Karpas-422 (cell line): ENCODE measurements at places on chromosomes 2 and 18.

- H3K27ac ChIP-seq: no peak overlapping the region
- no peaks in the 10 kb centered on the region for H3K36me3 ChIP-seq
- no peaks in the 10 kb centered on the region for H3K27me3 ChIP-seq
Measured at GRCh38 chr2:142112757-142113221, 18.0 kb downstream of the LRP1B start.

DNA sequence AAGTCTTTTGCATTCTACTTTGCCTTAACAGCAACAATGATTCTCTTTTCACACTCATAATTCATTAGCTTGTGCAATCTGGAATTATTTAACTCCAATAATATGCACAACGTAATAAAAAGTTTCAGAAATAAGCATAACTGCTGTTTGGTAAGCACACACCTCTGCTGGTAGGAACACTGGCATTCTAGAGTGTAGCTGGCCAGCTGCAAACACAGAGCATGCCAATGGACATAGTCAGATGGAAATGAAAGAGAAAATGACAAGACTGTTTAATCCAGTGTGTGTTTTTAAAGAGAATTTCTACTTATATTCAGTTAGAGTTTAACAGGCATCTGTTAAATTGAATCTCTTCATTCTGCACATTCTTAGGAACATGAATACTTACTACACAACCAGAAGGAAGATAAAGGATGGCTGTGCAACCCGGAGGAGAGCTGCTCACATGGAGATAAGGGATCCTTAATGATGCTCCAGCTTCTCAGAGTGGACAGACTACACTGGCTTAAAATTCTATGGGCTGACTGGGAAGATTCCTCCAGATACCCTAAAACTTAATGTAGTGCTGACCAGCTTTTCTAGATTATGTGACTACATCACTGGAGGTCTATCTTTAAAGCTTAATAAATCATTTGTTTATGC lies 94.6 kb upstream of the CHAC2 start:
- no peaks in the 10 kb centered on the region for H3K27me3 ChIP-seq
- H3K27ac ChIP-seq: no peak overlapping the region
- no peak overlapping the region for H3K4me3 ChIP-seq
- DNase-seq: no peak
- H3K36me3 ChIP-seq: no peaks in the 10 kb centered on the region

- no peaks in the 10 kb centered on the region for H3K4me1 ChIP-seq
- no peak overlapping the region for H3K27ac ChIP-seq
- H3K36me3 ChIP-seq: no peaks in the 10 kb centered on the region
Measured at GRCh38 chr2:166463640-166464039, 30.4 kb downstream of the SCN7A start.

- DNase-seq: peak; percentile 42
- no peaks in the 10 kb centered on the region for H3K36me3 ChIP-seq
Measured at GRCh38 chr2:1400943-1401735, 12.1 kb upstream of the TPO start.

DNA sequence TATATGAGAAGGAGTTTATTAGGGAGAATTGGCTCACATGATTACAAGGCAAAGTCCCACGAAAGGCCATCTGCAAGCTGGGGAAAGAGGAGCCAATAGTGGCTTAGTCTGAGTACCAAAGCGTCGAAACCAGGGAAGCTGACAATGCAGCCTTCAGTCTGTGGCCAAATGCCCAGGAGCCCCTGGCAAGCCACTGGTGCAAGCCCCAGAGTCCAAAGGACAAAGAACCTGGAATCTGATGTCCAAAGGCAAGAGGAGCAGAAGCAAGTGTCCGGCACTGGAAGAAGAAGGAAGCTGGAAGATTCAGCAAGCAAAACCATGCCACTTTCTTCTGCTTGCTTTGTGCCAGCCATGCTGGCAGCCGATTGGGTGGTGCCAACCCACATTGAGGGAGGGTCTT lies 74.3 kb upstream of the NPAS2 start:
- H3K4me1 ChIP-seq: no peaks in the 10 kb centered on the region
- H3K36me3 ChIP-seq: no peaks in the 10 kb centered on the region
- no peak overlapping the region for H3K4me3 ChIP-seq
- no peak for DNase-seq
- no peak overlapping the region for H3K27ac ChIP-seq

DNA sequence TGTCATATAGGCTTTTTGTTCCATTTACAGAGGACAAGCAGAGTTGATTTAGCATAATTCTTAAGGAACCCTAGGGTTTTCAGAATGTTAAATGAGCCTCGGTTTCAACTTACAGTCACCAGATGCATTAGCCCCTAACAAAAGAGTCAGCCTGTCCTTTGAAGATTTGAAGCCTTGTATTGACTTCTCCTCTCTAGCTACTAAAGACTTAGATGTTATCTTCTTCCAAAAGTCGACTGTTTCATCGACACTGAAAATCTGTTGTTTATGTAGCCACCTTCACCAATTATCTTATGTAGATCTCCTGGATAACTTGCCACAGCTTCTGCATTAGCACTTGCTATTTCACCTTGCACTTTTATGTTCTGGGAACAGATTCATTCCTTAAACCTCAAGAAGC lies 31.6 kb upstream of the SOX11 start:
- no peaks in the 10 kb centered on the region for H3K36me3 ChIP-seq
- no peak for DNase-seq
- no peak overlapping the region for H3K27ac ChIP-seq
- no peak overlapping the region for H3K4me3 ChIP-seq
- no peaks in the 10 kb centered on the region for H3K4me1 ChIP-seq

DNA sequence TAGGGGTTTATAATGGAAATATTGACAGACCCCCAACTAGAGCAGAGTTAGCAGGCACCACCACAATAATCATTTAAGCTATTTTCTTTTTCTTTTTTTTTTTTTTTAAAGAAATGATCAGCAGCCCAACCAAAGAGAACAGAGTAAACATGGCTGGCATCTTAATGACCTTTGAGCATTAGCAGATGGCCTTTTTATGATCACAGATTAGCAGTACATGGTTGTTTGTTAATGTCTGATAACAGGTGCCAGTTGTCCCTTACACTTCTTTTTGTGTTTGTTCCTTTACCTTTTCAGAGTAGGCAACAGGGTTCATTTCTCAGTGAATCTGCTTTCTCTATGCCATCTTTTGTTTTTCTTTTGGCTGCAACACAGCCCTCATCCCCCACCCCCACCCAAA lies 747.0 kb downstream of the BCL11A start:
- no peak overlapping the region for H3K4me3 ChIP-seq
- no peaks in the 10 kb centered on the region for H3K27me3 ChIP-seq
- no peaks in the 10 kb centered on the region for H3K36me3 ChIP-seq
- no peaks in the 10 kb centered on the region for H3K4me1 ChIP-seq
- peak; percentile 1 for DNase-seq

- no peaks in the 10 kb centered on the region for H3K27me3 ChIP-seq
- no peak overlapping the region for H3K4me3 ChIP-seq
- no peak overlapping the region for H3K27ac ChIP-seq
- no peaks in the 10 kb centered on the region for H3K36me3 ChIP-seq
- DNase-seq: no peak
Measured at GRCh38 chr2:72115110-72116080, 32.3 kb downstream of the CYP26B1 start.

- no peak overlapping the region for H3K4me3 ChIP-seq
- no peaks in the 10 kb centered on the region for H3K4me1 ChIP-seq
- DNase-seq: no peak
- H3K36me3 ChIP-seq: no peaks in the 10 kb centered on the region
- H3K27me3 ChIP-seq: no peaks in the 10 kb centered on the region
- no peak overlapping the region for H3K27ac ChIP-seq
Measured at GRCh38 chr2:116487336-116487735, 1327.2 kb upstream of the DDX18 start.

DNA sequence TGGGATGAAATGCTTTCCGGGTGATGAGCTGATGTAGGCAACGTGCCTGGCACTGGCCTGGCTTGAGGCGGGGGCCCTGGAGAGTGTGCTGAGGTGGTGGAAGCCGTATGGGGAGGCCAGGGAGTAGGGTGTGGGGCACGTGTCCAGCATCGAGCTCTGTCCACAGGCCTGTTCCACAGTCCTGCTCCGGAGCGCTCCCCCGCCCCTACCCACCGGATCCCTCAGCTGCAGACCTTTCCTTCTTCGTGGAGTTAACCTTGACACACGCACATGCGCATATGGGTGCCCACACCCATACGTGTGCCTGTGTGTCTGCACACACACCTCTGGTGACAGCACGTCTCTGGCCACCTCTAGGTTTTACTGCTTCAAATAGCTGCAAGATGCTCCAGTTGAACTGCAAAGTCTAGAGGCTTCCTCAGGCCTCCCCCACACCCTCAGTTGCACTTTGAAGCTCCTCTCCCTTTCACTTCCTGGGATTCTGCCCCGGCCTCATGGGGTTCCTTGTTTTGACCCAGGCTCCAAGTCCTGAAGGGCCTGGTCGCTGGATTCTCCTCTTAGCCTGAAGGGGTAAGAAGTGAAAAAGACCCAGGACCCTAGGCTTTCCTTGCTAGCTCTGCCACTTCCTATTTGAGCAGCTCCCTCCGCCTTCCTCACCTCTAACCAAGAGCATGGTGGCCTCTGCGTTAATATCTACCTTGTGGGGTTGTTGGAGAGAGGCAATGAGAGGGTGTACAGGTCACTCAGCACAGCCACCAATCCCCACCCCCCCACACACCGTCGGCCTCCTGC lies 49.5 kb downstream of the INHBB start:
- no peak overlapping the region for H3K27ac ChIP-seq
- no peaks in the 10 kb centered on the region for H3K27me3 ChIP-seq
- H3K36me3 ChIP-seq: no peaks in the 10 kb centered on the region
- no peak overlapping the region for H3K4me3 ChIP-seq
- no peaks in the 10 kb centered on the region for H3K4me1 ChIP-seq

DNA sequence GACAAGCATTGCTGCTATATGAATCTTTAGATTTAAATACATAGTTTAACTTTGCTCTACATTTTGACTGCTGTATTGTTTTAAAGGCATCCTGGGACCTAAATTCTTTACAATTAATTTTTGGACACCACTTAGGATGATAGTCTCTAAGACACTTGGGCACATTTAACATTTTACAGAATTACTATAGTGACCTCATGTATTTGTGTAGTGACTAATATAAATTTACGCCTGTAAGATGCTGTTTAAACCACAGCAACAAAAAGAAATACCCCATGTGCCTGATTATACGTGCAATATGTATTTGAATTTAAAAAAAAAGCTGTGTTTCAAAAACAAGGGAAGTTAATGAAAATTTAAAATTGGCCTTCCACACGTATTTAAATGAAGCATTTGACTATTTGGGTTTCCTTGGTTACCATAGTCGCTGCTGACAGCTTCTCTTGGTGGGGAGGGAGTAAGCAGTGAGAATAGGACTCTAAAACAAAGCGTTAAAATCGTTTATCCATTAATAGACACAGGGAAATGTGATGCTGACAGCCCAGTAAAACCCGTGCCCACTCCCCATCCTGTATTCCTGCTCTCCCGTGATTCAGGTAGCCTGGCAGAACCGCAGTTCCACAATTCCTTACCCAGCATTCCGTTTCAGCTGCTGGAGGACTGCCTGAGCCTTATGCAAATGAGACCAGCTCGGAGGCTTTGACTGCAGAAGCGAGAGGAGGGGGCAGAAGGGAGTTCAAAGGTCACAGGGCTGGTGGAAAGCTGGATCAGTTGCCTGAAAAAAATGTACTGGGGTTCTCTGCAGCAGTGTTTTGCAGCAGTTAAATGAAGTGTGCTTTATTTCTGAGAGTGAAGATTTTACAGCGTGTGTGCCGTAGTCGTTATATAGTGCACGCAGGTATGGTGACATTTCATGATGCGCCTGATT lies 104.3 kb downstream of the CSRNP3 start:
- peak overlapping the region; percentile 92 for H3K27ac ChIP-seq
- peaks cover 2% of the 10 kb centered on the region; the same call in 1 of the 2 replicates for H3K36me3 ChIP-seq
- peak overlapping the region; percentile 69 for H3K4me3 ChIP-seq
- peak; percentile 92 for DNase-seq
- H3K4me1 ChIP-seq: peaks cover 32% of the 10 kb centered on the region
- no peaks in the 10 kb centered on the region for H3K27me3 ChIP-seq

GRCh38 chr2:225980372-225980771 lies 580.9 kb downstream of the NYAP2 start:
- H3K36me3 ChIP-seq: no peaks in the 10 kb centered on the region
- H3K27me3 ChIP-seq: no peaks in the 10 kb centered on the region

DNA sequence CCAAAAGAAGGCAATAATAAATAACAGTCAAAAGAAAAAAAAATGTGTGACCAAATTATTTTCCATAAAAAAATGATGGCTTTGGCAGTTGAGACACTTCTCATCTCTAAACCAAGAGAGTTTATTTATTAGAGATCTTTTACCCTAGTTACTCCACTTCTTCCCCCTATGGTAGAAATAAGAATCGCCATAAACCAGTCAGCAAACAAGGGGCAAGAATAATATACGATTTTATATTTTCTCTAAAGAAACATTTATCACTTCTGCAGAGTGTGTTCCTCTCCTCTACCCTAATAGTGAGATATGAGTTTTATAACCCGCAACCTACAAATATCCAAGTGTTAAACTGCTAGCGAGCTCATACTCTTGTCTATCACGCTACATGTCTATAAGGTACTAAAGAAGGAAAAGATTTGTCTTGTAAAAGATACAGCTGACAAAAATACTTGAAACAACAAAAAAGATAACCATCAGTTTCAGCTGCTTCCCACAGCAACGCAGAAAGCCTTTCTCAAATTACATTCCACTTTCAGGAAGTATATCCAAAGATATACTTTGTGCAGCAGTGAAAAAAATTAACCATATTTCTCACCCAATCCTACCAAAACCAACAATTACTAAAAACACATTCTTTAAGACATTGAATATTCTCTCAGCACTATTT lies 2.3 kb downstream of the RNF103 start:
- peak overlapping the region; percentile 77 for H3K4me3 ChIP-seq
- peak; percentile 64 for DNase-seq
- peaks cover 29% of the 10 kb centered on the region for H3K36me3 ChIP-seq
- H3K27me3 ChIP-seq: no peaks in the 10 kb centered on the region

GRCh38 chr18:10290638-10291235 lies 163.7 kb upstream of the APCDD1 start:
- H3K27me3 ChIP-seq: no peaks in the 10 kb centered on the region
- no peak overlapping the region for H3K27ac ChIP-seq
- H3K36me3 ChIP-seq: no peaks in the 10 kb centered on the region
- no peak for DNase-seq

DNA sequence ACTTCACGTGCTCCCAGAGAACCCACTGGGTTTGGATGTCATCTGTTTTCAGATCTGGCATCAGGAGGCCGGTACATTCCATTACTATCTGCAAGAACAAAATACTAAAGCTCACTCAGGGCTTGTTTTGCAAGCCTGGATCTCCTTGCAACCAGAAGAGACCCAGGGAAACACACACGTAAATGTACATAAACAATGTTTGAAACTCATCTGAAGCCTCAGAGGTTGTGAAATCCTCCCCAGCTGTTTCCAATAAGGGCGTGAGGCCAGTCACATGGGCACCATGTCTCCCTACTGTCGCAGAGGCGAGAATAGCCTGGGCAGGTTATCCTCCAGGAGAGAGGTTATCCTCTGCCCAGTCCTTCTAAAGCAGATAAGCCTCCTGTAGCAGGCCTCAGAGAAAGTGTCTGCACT lies 186.9 kb downstream of the GFPT1 start:
- DNase-seq: no peak
- H3K4me3 ChIP-seq: no peak overlapping the region
- peaks cover 3% of the 10 kb centered on the region; the same call in 1 of the 2 replicates for H3K27me3 ChIP-seq
- no peaks in the 10 kb centered on the region for H3K4me1 ChIP-seq
- H3K36me3 ChIP-seq: no peaks in the 10 kb centered on the region

DNA sequence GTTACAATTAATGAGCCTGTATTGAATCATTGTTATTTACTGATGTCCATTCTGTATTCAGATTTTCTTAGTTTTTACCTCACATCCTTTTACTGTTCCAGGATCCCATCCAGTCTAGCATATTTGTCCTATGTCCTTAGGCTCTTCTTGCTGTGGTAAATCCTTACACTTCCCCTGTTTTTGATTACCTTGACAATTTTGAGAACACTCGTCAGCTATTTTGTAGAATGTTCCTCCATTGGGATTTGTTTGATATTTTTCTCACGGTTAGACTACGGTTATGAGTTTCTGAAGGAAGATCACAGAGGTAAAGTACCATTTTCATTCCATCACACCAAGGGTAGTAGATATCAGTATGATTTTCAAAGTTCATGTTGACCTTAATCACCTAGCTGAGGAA lies 202.3 kb downstream of the AKAIN1 start:
- H3K27me3 ChIP-seq: no peaks in the 10 kb centered on the region
- no peak overlapping the region for H3K27ac ChIP-seq
- H3K4me1 ChIP-seq: no peaks in the 10 kb centered on the region
